ENCODE measurements at places on chromosomes 12 and 14.

GRCh38 chr12:14854586-14855183 lies 11.4 kb upstream of the ART4 start:
- DNase-seq = peak; percentile 34

GRCh38 chr14:101193106-101193844 lies 289.8 kb upstream of the RTL1 start:
- no peak for DNase-seq

DNA sequence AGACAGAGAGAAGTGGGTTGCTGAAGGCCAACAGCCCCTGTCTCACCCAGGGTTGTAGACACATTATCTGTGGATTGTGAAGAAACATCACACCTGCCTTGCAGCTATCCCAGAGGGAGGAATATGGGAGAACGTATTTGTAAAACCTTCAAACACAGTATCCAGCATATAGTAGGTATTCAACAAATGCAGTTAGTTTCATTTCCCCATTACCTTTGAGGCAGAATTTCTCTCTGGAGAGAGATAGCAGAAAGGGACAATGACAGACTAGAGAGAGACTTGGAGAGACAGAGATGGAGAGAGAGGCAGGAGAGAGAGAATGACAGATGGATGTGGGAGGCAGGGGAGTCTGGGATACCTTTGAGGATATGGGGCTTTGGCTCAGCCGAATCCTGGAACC lies 62.0 kb downstream of the WSCD2 start:
- DNase-seq = no peak

DNA sequence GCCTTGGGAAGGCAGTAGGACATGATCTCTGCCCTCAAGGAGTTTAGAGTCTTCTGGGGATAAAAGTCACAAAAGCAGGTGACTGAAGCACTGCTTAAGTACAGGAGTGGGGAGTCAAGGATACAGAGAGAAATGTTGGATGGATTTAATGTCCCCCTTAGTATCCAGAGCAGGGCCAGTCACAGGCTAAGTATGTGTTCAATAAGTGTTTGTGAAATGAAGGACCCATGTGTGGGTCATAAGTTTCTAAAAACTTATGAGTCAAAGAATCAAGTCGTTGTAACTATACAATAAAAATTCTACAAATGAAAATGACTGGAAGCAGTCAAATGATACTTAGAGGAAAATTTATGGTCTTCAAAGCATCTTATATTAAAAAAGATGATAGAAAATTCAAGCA lies 25.1 kb downstream of the KRT80 start:
- DNase-seq = no peak

DNA sequence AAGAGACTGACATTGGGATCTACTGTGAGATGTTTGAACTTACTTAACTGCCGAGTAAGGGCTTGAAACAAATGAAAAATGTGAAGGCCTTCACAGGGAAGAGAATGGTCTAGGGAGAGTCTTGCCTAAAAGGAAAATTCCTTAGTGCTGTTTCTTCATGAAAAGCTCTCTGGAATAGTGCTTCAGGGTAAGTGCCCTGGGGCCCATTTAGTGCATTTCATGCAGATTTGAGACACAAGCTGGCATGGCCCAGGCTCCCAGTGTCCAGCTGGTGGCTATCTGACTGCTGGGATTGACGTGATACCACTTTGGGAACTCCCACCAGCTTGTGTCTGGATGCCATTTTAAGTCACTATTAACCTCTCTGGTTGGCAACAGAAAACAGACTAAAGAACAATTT lies 26.9 kb downstream of the BEST3 start:
- no peak for DNase-seq

DNA sequence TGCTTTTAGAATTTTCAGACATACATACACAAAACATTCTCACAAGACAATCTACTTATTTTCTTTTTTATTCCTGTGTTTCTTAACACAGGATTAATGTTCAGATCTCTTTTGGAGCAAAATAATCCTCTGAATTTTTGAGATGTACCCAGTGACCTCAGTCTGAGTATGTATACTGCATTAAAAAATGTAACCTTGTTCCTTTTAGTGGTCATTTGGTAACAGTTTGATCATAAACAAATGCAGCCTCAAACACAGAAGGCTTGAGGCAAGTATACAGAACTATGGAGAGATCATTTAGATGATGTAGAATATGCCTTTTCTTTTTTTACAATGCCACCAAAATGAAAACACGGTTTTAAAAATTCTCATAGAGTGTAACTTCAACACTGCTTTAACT lies 9.7 kb downstream of the HIF1A start:
- peak; percentile 18 for DNase-seq

DNA sequence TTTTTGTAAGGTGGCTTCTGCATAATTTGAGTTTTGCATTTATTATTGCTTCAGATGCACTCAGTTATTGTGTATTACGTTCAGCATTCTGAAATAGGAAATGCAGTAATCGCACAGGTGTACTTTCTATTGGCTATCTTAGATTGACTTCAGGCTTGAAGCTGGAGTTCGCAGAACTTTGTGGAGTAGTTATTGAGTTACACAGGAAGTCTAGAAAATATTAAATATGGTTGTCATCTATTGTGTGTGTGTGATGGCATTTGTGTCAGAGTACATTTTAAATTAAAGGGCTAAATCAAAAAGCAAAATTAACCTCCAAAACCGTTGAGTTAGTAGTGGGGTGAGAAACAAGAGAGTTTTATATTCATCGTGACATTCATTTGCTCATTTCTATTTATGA lies 2.7 kb downstream of the ARID2 start:
- no peak for DNase-seq
